CD4-positive, alpha-beta T cell treated with Interleukin-17A for 1 hour (primary cell): ENCODE measurements at places on chromosomes 3 and 15.

DNA sequence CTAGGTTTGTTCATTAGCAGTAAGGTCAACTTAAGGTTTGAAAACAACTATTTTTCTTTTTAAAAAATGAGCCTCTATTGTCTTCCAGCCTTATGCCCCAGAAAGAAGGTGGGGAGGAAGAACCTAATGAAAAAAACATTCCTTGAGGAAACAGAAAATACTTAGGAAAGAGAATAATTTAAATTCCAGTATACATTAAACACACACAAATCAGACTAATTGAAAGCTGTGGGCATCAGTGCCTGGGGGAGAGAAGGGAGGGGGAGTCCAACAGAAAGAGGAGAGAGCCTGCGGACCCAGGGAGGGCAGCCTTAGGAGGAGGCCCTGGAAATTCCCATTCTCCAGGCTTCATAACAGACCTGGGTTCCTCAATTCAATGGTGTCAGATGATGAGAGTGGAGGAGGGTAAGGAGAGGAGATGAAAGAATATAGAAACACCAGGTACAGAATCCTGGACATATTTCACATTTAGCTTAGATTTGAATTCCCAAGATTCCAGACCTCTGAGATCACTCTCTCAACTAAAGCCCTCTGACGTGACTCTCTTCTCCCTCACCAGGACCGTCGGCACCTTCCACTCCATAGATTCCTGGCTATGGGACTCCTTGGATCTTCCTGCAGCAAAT is 320.5 kb upstream of the UMPS start:
- DNase-seq = no peak

DNA sequence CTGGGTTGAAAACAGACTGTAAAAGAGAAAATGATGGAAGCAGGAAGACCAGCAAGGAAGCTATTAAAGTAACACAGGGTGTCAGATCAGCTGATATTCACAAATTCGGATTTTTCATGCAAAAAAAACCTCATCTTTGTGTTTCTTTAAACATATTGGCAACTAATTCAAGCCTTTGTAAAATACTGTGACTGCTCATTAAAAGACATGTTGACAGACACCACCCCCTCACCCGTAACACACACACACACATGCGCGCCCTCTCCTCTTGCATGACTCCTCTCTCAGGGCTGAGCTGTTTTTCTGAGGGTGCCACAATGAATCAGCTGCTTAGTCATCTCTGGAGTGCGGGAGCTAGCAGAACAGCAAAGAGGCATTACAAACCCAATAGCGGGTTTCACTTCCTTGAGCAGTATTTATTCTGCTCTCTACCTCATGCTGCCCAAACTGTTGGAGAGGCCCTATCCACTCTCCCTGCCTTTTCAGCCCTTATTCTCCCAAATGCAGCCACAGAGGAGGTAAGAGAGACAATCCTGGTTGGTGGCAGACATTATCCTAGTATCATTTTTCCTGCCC is 35.8 kb upstream of the CCDC80 start:
- DNase-seq = peak; percentile 73

DNA sequence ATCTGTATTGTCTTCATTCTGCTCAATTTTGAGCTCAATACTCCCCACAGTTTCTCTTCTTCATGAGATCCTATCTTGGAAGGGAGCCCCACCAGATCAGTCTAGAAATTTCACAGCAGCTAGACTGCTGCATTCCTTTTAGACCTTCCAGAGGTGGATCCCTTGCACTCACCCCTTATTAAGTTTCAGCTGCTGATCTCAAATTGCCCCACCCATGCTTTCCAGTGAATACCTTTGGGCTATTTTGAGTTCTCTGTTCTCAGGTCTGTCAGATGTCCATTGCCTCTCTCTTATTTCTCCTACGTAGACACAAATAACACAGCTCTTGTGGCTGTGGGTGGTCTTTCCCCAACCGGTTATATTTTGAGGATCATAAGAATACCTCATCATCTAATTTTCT is 60.8 kb downstream of the GPR156 start:
- no peak for DNase-seq

DNA sequence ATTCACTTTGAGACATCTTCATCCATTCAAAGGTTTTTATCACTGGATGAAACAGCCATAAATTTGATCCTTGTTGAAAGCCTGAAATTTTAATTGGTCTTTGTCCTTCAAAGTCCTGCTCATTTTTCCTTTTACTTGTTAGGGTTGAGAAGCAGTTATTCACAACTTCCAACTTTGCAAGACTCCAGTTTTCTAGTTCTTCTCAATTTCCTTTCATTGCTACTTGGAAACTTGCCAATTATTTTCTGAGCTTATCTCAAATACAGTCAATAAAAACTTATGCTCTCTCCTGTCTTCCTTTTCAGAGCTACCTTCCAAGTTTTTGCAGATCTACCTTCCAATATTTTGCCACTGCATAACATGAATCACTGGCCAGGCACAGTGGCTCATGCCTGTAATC is 23.7 kb upstream of the CD276 start:
- DNase-seq = no peak

DNA sequence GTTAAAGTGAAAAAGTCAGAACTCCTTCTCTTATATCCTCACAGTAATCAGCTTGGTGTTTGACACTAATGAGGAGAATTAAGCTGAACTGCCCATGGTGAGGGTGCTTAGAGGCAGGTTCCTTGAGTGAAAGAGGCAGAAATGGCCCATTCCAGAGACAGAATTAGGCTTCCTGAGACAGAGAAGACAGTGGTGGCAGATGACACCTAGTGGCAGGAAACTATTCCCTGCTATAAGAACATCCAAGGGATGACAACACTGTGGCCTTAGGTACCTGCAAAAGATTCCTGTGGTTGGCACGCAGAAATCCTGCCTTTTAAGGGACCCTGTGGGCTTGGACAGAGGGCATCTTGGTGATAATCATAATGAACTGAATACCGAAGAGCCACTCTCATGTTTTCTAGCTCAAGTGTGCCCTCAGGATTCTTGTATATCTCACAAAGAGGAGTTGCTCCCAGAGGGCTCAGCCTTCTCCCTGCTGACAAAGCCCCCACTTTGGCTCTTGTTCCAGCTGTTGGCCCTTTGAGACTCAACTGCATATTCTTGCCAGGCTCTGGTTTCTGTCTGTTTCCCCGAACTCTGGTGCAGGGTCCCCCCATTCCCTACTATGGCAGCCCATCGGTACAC is 56.0 kb downstream of the KBTBD12 start:
- DNase-seq = peak; percentile 17

DNA sequence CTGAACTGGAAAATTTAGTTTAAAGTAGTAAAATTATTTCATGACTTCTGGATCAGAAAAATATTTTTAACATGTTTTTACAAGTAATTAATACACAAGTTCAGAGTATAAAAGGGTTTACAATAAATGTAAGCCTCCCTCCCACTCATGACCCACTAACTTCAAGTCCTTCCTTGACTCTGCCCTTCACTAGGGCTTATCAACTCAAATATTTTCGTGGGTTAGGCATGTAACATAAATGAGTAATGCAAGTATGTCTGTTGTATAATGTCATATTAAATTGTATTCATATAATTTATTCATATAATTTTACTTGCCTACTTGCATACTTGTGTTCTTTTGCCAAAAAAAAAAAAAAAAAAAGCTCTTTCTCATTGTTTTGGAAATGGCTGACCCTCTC is 3.4 kb upstream of the OPA1 start:
- DNase-seq = no peak

DNA sequence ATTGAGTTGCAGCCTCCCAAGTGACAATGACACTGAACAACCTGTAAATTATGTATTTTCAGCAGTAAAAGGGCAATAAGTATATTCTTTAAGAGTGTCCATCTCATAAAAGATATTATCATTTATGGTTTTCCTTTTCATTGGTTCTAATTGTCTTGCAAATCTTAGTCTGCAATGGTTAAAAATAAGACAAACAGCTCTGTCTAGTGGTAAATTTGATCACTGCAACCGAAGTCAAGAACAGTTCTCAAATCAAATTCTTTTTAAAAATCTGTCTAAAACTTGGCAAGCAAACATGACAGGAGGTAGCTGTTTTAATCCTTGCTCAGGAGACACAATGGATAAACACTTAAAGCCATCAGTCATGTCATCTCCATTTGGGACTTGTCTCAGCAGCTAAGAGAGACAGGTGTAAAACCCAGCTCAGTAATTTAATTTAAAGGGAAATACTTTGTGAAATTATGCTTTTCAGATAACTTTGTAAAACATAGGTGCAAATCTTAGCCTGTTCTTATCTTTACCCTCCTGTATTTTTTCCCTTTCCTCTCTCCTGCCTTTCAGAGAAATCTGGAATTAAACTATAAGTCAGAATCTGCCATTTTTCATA is 150.3 kb upstream of the ARHGEF26 start:
- DNase-seq = peak; percentile 5

DNA sequence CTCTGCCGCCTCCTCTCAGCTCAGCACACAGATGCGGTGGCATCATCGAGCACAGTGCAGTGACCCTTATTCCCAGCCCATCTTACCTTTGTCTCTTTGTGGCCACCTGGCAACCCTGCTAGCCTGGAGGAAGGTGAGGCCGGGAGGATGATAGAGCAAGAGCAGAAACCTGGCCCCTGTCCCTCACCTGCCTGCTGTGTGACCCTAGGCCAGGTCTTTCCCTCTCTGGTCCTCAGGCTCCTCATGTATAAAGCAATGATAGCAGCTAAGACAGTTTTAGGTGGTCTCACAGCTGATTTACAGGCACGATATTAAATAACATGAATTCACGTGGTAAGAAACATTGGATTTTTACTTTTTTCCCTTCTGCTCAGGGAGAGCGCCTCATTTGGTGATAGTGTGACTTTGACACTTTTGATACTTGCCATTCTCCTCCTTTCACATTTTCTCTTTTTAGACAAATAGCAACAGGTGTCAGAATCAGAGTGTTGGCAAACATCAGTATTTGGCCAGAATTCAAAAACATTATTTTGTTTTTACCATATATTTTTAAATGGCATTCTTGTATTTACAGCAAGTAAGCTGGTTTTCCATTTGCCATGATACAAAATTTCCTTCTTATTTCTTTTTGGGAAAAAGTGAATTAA is 29.5 kb upstream of the CTSH start:
- no peak for DNase-seq

- DNase-seq = no peak
Measured at GRCh38 chr3:51830836-51831385, 30.5 kb upstream of the IQCF2 start.

DNA sequence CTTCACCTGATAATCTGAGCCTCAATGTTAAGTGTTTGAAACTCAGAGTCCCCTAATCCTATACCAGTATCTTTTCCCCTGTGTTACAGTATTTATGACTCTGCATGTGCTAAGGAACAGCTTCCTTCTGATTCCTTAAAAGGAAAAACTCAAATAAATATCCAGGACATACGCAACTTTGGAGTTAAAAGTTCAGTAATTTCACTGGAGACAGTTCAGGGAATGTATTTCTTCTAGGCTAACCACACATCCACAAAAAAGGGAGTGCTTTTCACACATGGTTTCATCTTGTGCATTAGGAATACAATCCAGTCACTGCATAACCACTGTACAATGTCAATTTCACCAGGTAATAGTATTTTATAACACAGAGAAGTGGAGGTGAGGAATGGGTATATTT is 31.0 kb downstream of the PGBD4 start:
- DNase-seq = no peak

DNA sequence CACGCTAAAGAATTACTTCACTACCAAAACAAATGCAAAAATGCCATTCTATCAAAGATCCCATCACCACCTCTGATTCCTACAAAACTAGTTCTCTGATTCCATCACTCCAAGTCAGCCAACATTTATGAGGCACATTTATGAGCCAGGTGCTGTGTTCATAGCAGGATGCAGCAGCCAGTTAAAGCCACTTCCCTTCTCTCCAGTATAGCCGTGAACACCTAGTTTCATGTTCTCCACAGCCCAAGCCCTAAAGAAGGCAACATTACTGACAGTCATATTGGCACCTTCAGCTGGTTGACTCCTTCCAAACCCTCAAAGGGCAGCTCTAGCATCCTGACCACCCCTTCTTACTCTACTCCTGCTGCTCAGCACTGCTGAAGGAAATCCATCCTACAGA is 36.4 kb downstream of the RYK start:
- no peak for DNase-seq

GRCh38 chr3:98823791-98824190 is 60.7 kb downstream of the ST3GAL6 start:
- DNase-seq = no peak

DNA sequence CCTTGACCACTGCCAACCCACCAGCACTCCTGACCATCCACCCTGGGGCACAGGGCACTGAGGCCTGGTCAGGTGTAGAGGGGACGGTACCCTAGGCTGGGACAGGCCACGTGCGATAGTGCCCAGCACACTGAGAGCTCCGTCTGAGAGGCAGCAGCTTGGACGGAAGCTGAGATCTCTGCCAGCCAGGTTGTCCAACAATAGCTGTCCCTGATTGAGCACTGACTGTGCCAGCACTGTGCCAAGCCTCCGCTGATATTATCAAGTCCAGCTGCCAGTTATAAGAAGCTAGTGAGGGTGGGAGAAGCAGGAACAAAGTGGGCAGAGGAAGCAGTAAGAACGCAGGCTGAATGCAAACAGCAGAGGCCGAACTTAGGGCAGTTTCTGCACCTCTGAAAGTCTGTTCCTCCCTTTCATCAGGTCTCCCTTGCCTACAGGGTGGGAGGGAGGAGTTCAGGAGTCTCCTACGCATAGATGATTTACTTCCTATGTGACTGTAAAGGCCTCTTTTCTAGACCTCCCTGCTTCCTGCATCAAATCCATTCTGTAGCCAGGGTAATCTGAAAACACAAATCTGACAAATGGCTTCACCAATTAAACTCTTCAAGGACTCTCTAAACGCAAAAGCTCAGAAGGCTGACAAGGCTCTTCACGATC is 29.7 kb downstream of the MRPS11 start:
- DNase-seq = no peak

- no peak for DNase-seq
Measured at GRCh38 chr3:99943931-99944761, 126.5 kb downstream of the CMSS1 start.

- DNase-seq = no peak
Measured at GRCh38 chr3:130516645-130517512, at the start of gene COL6A6. COL6A6 (plus strand) TSS chr3:130517177; CDS start chr3:130560365, 43,188 bp downstream.

- DNase-seq = no peak
Measured at GRCh38 chr3:45124352-45124751, 21.8 kb downstream of the CDCP1 start.

DNA sequence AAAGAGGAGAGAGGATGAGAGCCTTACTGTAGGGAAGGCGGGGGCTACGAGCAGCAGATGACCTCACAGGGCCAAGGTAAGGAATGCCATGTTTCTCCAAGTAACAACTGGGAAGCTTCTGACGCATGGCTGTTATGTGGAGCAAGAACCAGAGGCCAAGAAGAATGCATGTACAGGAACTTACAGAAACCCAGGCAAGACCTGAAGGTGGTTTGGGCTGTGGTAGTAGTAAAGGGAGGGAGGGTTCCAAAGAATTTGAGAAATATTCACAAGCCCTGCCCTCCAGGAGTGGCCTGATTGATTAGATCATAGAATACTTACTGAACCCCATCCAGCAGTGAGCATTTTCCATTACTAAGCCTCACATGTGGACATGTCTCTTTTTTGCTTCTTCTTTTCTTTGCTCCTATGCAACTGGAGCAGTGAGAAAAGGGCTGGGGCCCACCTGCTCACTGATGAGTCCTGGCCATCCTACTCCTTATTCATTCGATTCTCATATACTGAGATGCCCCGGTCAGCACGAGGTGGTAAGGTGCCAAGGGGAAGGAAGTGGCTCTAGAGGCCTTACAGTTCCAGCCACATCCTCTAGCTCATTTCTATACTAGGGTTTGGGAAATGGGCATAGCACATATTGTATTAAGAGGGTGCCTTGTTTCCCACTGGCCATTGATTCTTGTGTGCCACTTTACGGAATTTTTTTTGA is 8.3 kb upstream of the SLC12A8 start:
- DNase-seq = no peak

- no peak for DNase-seq
Measured at GRCh38 chr3:15754047-15754446, 43.7 kb downstream of the ANKRD28 start.
